Mucosa of gallbladder (tissue), 1 donor: ENCODE measurements at places on chromosomes 13 and 19. TPM values are rescaled to one million over a fixed set of nuclear protein-coding genes. Genes with fewer than 3 reads are reported as not detected.

The KLF1 gene
- total RNA-seq = not detected

The BST2 gene
- 90.6 TPM for total RNA-seq

The SIAH3 gene
- total RNA-seq = 0.06 TPM

The SULT2B1 gene
- 13.1 TPM for total RNA-seq

The ERICH4 gene
- not detected for total RNA-seq

The ZNF536 gene
- total RNA-seq = 1.4 TPM

The IRF3 gene
- total RNA-seq = 174 TPM

The SHC2 gene
- 139 TPM for total RNA-seq

The PCDH9 gene
- 9.0 TPM for total RNA-seq

The SULT2A1 gene
- 0.46 TPM for total RNA-seq

The SPIB gene
- total RNA-seq = 1.8 TPM

The PLK5 gene
- 0.89 TPM for total RNA-seq
